Left hindlimb (tissue), 1 donor: ENCODE measurements at places on chromosomes 2 and 18.

DNA sequence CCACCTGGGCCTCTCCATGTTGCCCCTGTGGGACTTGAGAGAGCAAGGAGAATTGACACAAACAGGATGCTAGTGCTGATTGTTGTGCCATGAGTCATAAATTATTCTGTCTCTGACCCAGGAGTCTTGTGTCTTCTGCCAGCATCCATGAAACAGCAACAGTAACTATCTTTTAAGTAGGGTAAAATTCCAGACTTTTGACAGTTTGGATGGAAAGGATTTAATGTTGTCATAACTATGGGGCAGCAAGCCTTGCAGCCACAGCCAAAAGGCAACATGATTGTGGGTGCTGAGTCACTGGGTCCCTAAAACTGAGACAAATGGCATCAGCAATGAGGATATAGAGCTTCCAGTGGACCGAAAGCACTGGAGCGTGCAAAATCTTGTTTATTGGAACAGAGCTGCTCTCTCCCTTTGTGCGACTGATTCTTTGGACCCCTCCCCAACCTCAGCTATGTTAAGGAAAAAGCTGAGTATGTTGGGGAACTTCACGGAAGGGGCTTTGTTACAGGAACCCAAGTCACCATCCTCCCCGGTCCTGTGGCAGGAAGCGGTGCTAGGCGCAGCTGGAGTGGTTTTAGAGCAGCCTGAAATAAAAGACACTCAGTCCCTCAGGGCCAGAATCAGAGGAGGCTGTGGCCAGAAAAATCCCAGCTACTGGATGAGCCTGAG is 9.6 kb upstream of the ITPRIPL1 start:
- peak; percentile 47 for DNase-seq

DNA sequence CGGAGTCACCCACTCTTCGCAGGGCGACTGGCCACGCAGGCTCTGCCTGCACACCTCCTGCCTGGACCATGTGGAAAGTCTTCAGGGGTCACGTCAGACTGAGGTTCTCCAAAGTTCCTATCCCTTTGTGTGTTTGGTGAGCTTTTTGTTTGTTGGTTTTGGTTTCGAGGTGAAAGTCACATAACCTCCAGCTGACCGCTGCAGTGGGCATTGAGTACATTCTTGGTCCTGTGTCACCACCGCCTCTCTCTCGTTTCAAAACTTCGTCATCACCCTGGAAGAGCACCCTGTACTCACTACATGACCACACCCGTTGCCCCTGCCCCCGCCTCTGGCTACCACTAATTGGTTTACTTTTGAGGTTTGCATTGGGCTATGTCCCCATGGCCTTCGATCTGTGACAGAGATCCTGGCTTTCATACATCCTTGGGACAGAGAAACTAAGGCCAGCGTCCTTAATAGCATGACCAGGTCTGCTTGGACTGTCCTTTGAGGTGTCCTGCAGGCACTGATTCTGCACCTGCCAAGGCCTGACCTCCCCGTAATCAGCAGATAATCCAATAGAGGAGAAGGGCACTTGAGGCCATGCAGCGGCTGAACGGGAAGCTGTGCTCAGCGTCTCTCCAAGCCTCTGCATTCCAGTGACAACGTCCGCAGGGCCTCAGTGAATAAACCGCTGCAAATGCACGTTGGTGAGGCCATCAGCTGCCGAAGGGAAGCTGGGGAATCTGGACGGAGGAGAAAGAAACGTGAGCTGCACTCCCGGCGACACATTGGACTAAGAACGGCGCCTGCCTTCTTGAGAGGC is 46.8 kb downstream of the SH3BP4 start:
- no peak for DNase-seq

- DNase-seq, result no peak
Measured at GRCh38 chr2:168594778-168595177, 138.7 kb downstream of the CERS6 start.

GRCh38 chr2:127377262-127377661 is 10.5 kb downstream of the MAP3K2 start:
- DNase-seq, result no peak

DNA sequence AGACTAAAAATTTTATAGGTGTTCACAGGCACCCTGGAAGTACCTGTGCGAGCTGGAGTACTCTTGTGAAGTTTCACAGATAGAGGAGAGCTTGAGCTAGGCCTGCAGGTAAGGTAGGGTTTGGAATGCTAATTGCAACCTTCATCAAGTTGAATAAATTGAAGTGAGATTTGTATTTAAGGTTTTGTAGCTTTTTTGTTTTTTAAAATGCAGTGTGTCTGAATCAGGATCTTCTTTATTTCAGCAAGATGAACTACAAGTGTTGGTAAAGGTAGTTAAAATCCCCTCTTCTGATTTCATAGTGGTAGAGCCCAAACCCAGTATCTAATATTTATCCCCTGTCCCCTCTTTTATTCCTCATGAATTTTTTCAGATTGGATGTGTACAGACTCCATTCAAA is 45.5 kb downstream of the MGAT5 start:
- DNase-seq, result no peak

- DNase-seq, result no peak
Measured at GRCh38 chr2:34029073-34029472, 430.0 kb upstream of the FAM98A start.

- DNase-seq, result no peak
Measured at GRCh38 chr2:191463790-191464189, 214.1 kb upstream of the NABP1 start.

- DNase-seq, result no peak
Measured at GRCh38 chr2:8202132-8202531, 479.7 kb upstream of the ID2 start.

DNA sequence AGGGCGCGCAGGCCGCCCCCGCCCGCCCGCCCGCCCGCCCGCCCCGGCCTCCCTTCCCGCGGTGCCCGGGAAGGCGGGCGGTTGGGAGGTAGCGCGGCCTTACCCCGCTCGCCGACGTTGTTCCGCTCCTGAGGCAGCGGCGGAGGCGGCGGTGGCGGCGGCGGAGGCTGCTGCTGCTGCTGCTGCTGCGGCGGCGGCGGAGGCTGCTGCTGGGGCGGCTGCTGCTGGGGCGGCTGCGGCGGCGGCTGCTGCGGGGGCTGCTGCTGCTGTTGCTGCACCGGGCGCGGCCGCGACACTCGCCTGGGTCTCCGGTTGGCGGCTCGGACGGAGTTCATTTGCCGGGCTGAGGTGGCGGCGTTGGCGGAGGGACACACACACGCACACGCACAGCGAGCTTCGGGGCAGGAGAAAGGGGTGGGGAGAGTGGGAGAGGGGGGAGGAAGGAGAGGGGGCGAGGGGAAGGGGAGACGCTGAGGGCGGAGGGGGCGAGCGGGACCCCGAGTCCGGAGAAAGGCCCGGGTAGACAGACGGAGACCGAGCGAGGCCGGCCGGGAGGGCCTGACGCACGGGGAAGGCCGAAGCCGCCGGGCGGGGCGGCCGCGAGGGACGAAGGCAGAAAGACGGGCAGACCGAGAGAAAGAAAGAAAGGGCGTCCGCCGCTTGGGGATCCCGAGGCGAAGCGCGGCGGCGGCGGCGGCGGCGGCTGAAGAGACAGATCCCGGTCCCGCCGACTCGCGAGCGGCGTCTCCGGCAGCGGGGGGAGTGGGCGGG is 727 bp downstream of the FBXO11 start:
- DNase-seq, result peak; percentile 56

DNA sequence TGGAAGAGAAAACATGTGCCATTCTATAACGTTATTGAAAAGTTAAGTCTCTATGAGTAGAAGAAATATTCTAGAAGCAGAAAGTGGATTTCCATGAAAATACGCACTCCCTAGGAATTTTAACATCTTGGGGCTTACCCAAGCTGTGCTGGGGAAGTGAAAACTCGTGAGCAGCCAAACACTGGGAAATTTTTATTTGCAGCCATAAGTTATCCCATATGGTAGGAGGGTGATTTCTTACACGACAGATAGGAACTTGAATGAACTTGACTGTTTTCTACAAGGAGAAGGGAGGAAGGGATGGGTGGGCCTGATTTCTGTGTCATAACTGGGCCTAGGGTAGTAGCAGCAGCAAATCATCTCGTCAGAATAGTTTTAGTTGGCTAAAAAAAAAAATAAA is 272.6 kb downstream of the ETAA1 start:
- DNase-seq, result no peak

DNA sequence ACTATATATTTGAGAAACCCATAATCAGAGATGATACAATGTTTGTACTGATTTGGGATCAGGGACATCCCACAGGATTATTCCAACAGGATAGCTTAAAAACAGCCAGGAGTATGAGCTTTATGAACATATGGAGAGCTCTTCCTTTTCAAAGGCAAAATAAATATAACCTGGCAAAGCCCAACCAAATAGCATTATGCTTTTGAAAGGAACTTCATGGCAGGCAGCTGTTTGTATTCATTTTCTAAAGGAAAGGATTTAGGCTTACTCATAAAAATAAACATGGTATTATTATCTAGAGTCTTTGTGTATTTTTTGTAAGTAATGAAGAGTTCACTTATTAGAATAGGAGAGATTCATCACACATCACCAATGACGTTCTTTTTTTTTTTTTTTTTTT is 44.4 kb downstream of the CCDC195 start:
- DNase-seq, result no peak

DNA sequence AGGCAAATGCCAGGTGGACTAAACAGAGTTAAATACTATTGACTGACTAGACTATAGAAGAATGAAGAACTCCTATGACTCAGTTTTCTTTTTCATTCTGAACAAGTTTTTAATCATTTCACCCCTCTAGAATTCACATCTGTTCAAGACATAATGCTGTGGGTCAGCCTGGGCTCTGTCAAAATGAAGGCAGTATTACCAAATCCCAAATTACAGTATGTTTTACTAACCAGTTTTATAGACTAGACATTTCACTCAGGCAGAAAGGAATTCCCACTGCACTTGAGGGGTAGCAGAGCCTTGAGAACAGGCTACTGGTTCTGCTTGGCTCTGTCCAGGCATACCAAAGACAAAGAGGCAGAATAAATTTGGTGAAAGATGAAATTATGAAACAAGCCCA is 511.7 kb downstream of the EPHA4 start:
- no peak for DNase-seq

GRCh38 chr2:15334644-15335326 is 226.3 kb downstream of the NBAS start:
- DNase-seq, result no peak

DNA sequence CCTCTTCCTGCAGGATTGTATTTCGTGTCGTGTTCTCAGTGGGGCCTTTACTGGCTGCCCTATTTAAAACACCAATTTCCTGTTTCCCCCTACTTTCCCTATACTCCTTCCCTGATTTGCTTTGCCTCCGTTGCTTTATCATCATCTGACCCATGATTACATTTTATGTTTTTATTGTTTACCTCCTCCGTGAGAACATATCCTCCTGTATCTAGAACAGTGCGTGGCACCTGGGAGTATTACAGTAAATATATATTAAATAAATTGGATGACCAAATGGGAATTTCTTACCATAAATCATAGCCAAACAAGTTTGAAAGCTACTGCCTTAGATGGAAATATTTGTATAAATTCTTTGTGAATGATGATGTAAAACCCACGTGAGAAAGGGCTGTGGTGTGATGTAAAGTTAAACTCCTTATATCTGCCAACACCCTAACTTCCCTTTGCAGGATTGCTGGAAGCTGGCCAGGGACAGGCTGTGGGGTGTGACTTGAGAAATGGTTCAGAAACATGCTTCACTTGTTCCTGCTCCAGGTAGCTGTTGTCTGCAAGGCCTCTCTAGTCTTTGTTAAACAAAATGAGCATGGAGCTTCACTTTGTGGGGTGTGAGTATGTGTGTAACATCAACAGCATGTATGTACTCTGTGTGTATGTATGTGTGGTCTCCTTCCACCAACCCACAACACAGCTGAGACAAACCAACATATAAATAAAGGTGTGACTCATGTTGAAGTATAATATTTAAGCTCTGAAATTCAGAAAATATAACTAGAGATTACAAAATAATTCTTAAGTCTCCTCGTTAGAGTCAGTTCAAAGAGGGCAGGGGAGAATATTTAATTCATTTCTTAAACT is 40.3 kb downstream of the LHCGR start:
- no peak for DNase-seq
